ENCODE measurements at places on chromosomes 1 and 21.

DNA sequence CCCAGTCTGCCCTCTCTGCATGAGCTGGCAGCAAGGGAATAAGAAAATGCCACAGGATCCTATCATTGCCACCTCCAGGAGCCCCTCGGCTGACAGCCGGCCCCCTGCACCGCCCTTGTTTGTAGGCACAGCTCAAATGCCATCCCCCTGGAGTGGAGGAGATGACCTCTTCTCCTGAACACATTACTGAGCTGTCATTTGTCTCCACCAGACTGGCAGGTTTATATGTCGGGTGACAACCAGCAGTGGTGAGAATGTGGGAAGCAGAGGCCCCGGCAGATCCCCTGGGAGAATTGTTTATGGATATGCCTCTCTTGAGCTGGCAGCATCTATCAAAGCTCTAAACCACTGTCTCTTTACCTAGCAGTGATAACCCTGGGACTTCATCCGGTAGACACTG, 135.4 kb upstream of the FMN2 start:
- DNase-seq, result no peak

GRCh38 chr1:219031809-219032208, 141.9 kb upstream of the LYPLAL1 start:
- no peak for DNase-seq

DNA sequence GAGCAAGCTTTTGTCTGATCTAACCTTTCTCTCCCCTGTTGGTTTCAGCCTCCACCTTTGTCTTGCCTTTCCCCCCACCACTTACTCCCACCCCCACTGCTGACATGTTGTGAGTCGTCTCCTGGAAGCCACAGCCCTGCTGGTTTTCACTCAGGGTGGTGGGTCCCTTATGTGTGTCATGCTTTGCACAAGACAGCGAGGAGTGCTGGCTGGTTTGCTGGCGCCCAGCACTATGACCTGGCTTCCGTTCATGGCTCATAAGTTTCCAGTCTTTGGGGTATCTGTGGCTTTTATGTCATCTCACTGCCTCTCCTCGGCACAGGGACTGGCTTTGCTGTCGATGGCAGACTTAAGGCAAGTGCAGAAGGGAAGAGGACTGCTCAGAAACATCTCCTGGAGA, 177.7 kb downstream of the KIF26B start:
- no peak for DNase-seq

- DNase-seq, result no peak
Measured at GRCh38 chr1:158724442-158724841, 3.9 kb upstream of the OR6K3 start.

GRCh38 chr1:115411371-115412063, 73.5 kb upstream of the NGF start:
- no peak for DNase-seq

DNA sequence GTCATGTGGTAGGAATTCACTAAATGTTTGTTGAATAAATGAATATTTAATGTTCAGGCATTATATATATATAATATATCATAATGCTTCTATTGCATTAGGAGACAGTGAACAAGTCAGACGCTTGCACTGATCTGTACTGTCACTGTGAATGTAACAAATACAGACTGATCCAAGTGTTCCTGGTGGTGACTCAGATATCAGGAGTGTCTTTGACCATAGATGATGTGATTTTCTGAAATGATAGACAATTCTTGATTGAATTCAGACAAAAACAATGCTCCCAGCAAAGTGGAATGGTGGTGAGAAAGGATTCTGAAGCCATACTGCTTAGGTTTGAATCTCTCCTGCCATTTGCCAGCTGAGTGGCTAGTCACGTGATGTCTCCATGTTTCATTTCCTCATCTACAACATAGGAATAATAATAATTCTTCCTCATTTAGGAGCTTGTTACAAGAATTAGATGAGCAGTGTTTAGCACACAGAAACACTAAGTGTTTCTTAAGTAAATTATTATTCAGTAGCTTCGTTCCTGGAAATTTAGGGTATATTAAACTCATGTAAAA, 71.0 kb downstream of the OLFML2B start:
- no peak for DNase-seq

DNA sequence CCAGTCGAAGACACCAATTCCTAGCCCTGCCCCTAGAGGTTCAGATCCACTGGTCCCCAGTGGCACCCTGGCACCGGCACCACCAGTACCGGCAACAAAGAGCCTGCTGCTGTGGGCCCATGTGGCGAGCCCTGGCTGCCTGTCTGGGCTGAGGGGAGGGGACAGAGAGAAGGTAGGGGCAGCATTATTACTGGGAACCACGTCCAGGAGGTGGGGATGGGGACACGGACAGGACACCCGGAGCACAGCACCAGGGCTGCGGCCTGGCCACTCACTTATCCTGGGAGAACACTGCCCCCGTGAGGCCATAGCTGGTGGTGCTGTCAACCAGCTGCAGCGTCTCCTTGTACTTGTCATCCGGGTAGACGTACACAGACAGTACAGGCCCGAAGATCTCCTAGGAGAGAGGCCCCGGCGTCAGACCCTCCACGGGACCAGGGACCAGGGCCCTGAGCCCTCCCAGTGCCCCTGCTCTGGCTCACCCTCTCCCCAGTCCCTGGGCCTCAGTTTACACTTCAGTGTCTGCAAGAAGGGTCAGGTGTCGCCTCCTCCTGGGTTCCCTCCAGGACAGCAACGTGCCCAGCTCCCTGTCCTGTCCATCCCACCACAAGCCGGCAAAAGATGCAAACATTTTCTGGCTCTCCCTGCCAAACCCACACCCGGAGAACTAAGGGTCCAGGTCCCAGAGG, 15.8 kb upstream of the TAS1R2 start:
- DNase-seq, result peak; percentile 41

DNA sequence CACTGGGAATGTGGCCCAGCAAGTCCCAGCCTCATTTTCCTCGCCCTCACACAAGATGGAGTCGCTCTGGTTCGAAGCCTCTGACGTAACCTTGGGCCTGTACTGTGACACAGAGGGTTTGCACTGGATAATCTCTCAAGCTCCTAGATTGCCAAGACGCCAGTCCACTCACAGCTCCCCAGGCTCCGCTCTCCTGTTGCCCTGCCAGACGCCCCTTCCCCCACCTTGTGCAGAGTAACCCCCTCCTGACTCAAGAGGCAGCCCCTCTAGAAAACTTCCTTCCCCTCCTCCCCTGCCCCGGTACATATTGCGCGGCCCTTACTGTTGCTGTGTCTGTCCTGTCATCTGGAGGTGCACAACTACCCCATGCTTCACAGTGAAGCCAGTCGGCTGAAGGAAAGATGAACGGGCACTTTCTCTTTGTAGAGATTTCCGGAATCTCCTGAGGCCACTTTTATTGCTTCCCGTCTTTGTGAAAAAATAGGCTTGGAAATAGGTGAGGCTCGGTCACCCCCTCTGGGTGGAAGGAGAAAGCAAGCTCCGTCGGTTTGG, 981 bp upstream of the KIAA1614 start:
- no peak for DNase-seq

GRCh38 chr1:59701376-59701775, 113.4 kb upstream of the HOOK1 start:
- DNase-seq, result no peak

DNA sequence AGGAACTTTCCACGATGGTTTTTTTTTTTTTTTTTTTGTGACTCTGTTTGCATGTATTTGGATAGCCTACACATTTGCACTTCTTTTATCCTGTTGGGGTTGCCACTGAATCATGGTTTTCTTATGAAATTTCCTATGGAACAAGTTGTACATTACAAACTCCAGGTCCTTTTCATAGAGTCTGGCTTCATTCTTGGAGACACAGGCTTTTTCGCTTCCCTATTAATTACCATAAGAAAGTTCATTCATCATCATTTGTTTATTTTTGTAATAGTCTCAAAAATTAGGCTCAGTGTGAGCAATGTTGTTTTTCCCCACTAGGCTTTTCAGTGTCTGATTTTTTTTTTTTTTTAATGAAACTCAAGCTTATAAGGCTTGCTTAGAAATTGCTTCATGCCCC, 179.4 kb downstream of the FMN2 start:
- DNase-seq, result no peak

- no peak for DNase-seq
Measured at GRCh38 chr1:16367968-16368890, 1.2 kb downstream of the SZRD1 start.

- no peak for DNase-seq
Measured at GRCh38 chr1:35717911-35718476, 690 bp downstream of the C1orf216 start.

GRCh38 chr21:27582246-27582947, 615.5 kb upstream of the ADAMTS5 start:
- DNase-seq, result no peak

DNA sequence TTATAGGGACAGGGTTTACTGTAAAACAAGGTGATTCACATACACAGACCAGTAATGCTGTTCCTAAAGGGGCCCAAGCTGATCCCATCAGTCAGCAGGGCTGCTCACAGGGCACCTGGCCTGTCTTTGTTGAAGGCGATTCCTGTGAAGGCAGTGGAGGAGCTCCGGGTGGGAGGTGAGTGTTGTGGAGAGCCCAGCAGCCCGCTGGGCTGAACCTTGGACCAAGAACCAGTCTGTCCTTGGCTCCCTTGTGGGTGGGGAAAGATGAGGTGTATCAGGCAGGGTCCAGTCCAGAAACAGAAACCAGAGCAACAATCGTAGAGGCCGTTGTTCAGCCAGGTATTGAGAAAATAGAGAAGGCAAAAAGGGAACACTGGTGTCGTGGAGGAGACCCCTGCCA, 12.5 kb downstream of the PDXK start:
- no peak for DNase-seq

GRCh38 chr1:50271968-50272578, 151.2 kb downstream of the DMRTA2 start:
- DNase-seq, result no peak

- no peak for DNase-seq
Measured at GRCh38 chr1:178531887-178532286, 19.0 kb downstream of the TEX35 start.

GRCh38 chr1:91092503-91092902, 70.7 kb upstream of the ZNF644 start:
- DNase-seq, result no peak

DNA sequence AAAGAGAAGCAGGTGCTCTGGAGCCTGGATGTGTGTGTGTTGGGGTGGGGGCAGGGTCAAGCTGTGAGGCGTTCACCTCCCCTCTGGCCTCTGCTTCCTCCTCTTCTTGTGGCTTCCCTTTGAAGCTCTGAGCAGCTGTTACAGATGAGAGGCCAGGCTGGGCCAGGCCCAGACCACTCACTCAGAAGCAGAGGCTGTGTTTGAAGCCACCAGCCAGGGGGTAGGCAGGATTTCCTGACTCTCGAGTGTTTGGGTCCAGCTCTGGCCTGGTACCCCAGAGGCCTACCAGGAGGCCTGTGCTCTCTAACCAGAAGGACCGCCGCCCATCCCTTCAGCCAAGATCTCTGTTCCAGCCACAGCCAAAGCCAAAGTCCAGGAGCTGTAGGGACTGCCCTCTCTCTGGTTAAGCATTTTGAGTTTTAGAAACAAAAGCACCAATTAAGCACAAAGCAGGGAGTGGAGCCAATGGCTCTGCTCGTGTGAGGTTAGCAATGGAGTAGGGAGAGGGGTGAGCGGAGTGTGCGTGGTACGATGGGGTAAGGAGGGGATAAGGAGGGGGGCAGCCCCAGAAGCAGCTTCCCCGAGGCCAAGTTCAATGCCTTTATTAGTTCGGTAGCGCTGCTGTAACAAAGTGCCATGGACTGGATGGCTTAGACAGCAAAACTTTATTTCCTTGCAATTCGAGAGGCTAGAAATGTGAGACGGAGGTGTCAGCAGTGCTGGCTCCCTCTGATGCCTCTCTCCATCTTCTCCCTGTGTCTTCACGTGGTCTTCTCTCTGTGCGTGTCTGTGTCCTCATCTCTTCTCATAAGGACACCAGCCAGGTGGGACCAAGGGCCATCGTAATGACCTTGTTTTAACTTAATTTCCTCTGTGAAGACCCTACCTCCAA, 20.5 kb downstream of the RCSD1 start:
- DNase-seq, result no peak

GRCh38 chr1:77546890-77547289, 135.6 kb downstream of the ZZZ3 start:
- no peak for DNase-seq

DNA sequence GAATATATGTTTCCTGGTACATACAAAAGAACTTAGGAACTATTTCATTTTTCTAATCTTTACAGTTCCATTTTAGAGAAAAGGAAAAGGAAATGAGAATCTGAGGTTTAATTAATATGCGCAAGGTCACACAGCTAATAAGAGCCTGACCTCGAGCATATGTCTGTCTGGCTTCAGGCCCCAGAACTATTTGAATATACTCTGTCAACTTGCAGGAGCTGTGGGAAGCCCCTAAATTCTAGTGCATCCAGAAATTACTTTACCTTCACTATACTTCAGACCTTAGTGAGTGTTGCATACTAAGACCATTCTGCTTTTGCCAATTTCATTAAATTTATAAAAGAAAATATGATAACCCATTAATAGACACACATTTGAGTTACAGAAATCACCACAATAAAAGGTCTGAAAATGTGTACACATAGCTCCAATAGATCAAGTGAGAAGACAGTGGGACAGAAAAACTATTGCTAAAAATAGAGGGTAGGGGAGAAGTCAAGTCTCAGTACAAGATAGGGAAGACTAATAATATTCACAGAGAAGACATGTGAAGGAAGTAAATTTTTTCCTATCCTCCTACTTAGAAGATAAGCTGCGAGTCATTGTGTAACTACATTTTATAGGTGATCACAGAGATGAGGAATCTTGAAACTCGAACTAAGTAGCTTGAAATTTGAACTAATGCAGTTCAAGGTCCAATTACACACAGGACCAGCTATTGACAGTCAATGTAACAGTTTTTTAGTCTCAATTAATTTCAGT, 3.8 kb downstream of the RGS13 start:
- DNase-seq, result no peak

GRCh38 chr21:40689840-40690360, 157.1 kb downstream of the DSCAM start:
- no peak for DNase-seq

DNA sequence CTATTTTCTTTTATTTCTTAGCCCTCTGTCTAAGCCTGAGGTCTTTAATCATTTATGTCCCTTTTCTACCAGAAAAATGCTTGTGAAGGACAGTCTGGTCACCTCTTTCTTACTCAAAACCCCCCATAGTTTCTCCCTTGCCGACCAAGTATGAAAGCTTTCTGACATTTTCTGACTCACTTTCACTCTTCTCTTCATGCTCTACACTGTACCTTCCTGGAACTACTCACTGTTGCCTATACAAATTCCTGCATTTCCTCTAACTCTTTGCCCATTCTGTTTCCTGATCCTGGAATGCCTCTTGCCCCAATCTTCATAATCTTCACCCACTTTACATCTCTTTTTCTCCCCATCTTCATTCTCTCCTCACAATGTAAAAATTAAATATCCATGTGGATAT, 380.0 kb downstream of the HHIPL2 start:
- no peak for DNase-seq

GRCh38 chr1:84330125-84330984, 28.8 kb downstream of the SAMD13 start:
- DNase-seq, result no peak
